ENCODE measurements at places on chromosomes 7 and 10.

DNA sequence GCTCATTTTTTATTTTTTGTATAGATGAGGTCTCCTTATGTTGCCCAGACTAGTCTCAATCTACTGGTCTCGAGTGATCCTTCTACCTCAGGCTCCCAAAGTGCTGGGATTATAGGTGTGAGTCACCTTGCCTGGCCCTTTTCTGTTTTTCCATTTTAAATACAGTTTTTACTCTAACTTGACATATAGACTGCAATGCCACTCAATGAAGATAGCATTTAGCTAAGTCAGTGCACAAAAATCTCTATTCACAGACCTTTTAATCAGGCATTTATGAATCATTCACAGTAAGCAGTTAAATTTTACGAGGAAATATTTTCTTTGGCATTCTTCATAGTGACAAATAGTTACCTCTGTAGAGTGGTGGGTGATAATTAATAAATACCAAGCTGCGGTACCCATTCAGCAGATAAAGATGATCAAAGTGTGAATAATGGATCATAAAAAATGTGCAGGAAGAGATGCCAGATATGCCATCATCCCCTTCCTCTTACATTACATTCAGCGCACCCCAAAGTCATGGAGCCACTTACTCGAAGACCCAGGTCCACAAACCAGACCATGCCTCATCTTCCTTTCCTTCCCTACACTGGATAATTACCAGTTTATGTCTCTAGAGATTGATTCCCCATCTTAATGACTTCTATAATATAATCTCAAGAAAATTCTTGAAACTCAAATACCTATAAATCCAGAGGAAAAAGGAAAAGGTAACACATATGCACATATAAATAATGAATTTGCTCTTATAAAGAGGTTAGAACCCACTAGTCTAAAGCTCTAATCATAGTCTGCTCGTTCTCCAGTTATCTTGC is 56.0 kb downstream of the UBE2H start:
- no peak for DNase-seq

- no peak for DNase-seq
Measured at GRCh38 chr7:16271990-16272665, 149.2 kb downstream of the CRPPA start.

DNA sequence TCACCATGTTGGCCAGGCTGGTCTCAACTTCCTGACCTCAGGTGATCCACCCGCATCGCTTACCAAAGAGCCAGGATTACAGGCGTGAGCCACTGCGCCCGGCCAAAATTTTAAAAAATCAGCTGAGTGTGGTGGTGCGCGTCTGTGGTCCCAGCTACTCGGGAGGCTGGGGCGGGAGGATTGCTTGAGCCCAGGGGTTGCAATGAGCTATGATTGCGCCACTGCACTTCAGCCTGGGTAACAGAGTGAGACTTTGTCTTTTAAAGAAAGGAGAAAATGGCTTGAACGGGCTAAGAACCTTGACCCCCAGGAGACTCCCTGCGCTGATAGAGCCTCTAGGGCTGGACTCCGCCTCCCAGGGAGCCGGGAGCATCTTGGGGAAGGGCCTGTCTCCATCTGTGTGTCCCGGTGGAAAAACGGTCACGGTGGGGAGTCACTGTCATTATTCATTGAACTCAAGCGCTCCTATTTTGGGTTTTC is 760 bp upstream of the KCTD7 start:
- no peak for DNase-seq

DNA sequence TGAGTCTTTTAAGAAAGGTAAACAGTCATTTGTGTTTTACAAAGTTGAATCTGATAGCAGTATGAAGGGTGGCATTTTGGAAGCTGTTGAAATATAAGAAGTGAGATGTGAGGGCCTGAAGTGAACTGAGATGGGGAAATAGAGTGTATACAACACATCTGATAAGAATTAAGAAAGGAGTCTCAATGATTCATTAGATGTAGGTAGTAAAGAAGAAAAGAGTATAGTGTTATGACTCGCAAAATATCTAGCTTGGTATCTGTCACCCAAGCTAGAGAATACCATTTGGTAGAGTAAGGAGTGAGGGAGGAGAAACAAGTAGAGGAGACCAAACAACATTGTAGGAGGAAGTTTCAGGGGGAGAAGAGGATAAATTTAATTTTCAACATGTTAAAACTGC is 5.3 kb downstream of the PTPN12 start:
- no peak for DNase-seq

All from esophagus squamous epithelium (tissue), 5 donors.